ENCODE measurements at places on chromosomes 5 and 9.
A peak's percentile ranks its signal among the peaks of the same experiment; 100 is the strongest.

- DNase-seq = no peak
Measured at GRCh38 chr5:669842-670395, 23.2 kb downstream of the TPPP start.

- no peak for DNase-seq
Measured at GRCh38 chr5:85732185-85732584, 885.6 kb upstream of the COX7C start.

DNA sequence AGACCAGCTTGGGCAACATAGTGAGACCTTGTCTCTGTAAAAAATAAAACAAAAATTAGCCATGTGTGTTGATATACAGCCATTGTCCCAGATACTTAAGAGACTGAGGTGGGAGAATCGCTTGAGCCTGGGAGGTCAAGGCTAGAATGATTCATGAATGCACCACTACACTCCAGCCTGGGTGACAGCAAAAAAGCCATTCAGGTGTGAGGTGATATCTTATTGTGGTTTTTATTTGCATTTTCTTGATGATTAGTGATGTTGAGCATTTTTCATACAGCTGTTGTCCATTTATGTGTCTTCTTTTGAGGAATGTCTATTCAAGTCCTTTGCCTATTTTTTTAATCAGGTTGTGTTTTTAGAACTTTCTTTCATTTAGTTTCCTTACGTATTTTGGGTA lies 23.2 kb downstream of the MTAP start:
- no peak for DNase-seq

GRCh38 chr9:91071184-91071990 lies 269.8 kb downstream of the SYK start:
- DNase-seq = peak; percentile 54

DNA sequence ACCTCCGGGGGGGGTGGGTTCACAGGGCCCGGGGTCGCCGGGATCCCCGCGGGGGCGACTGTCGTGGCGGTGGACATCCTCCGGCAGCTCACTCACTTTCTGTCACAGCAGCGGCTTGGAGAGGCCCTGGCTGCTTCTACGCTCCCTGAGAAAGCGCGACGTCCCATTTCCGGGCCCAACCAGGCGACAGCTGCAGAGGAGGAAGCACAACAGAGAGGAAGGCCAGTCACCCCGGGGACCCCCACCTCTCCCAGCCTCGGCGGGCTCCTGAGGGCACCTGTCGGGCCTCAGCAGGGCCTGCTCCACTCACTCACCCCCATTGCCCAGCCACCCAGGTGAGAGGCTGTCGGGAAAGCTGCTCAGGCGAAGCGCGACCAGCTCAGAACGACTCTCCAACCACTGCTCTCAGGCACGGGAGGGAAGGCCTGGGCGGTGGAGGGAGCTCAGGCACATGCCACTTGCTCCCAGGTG lies 14.4 kb downstream of the BRD3 start:
- DNase-seq = no peak

Data from stimulated activated CD4-positive, alpha-beta T cell treated with anti-CD3 and anti-CD28 coated beads, TNF-alpha, amount 100 ng/mL, for 24 hours (primary cell).